ENCODE measurements at places on chromosomes 11 and 22. TPM values are rescaled to one million over a fixed set of nuclear protein-coding genes. Genes with fewer than 3 reads are reported as not detected.

IL10RA gene
- total RNA-seq: not detected

CALCA gene
- total RNA-seq: not detected

PCNX3 gene
- total RNA-seq: 27.1 TPM

MS4A1 gene
- total RNA-seq: not detected

OR8G1 gene
- total RNA-seq: not detected

BAIAP2L2 gene
- total RNA-seq: not detected

GRCh38 chr22:49961005-49961600 is 531 bp downstream of the PIM3 start:
- H3K36me3 ChIP-seq: peaks cover 21% of the 10 kb centered on the region
- no peaks in the 10 kb centered on the region for H3K27me3 ChIP-seq
- DNase-seq: no peak
- peaks cover 35% of the 10 kb centered on the region for H3K4me1 ChIP-seq
- H3K4me3 ChIP-seq: peak overlapping the region; percentile 64

DNA sequence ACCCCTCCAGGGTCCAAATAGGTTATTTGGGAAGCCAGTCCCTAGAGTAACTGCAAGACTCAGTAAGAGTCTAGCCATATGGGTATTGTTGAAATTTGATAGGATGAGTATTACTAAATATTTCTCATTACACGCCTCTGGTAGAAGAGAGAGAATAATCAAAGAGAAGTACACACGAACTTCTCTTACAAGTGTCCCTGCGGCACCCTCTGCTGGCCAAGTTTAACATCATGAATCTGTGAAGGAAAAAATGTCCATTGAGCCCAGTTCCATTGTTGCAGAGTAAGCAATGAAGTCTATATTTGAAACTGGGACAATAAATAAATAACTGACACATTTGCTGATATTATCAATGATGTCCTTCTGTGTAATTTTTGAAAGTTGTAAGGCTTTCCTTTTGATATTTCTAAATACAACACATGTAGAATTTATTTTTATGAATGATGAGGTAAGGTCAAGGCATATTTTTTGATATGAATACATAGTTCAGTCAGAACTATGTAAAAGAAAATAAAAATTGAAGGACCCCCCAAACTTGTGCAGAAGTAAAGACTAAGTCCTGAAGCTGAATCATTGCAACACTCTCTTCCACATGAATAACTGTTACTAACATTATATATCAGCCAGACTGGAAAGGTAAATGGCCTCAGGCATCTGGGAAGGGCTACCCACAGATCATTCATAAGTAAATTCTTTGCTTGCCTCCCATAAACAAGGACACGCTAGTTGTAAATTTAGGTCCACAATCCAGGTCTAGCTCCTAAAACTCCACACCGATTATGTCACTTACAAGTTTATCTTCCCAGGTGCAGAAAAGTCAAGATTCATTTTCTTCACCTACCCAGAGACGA is 10.0 kb downstream of the OR51L1 start:
- peak; percentile 73 for DNase-seq
- H3K27ac ChIP-seq: no peak overlapping the region
- no peaks in the 10 kb centered on the region for H3K36me3 ChIP-seq
- no peaks in the 10 kb centered on the region for H3K4me1 ChIP-seq
- no peak overlapping the region for H3K4me3 ChIP-seq

DNA sequence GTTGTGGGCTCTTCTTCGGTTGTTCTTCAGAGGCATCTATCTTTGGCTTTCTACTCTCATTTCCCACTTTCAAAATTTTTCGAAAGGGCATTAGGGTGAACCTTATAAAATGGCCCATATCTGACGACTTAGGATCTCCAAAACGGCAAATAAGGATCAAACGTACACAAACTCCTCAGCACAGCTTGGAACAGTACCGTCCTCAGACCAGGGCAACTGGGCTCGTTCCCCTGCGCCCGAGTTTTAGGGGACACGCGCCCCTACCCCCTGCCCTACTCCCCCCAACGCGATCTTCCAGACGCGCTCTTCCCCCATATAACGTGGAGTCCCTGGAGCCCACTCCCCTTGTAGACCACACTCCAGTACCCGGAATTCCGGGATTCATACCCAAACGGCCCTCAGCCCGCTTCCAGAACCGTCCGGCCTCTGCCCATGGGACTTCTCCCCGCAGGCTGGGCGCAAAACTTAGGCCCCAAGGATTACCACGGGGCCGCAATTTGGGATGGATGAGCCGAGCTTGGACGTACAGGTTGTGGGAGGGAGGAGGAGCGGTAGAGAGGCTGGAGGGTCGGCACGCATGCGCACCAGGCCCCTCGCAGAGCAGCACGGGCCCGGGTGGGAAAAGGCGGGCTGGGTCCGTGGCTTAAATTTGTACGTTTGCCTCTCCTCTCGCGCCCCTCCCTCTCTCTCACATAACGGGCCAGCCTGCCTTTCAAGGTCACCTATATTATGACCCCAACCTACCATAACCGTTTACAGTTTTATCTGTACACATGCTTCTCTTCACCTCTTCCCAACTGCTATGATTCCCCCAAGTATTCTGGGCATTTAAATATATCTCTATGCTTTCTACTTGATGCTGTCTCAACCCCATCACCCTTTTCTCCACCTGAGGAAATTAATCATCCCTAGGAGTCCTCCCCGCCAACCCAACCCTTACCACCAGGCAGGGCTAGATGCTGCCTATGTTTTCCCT is 3.4 kb downstream of the CCDC89 start:
- H3K27me3 ChIP-seq: no peaks in the 10 kb centered on the region
- DNase-seq: peak; percentile 79
- H3K36me3 ChIP-seq: no peaks in the 10 kb centered on the region
- H3K4me3 ChIP-seq: peak overlapping the region; percentile 55

DNA sequence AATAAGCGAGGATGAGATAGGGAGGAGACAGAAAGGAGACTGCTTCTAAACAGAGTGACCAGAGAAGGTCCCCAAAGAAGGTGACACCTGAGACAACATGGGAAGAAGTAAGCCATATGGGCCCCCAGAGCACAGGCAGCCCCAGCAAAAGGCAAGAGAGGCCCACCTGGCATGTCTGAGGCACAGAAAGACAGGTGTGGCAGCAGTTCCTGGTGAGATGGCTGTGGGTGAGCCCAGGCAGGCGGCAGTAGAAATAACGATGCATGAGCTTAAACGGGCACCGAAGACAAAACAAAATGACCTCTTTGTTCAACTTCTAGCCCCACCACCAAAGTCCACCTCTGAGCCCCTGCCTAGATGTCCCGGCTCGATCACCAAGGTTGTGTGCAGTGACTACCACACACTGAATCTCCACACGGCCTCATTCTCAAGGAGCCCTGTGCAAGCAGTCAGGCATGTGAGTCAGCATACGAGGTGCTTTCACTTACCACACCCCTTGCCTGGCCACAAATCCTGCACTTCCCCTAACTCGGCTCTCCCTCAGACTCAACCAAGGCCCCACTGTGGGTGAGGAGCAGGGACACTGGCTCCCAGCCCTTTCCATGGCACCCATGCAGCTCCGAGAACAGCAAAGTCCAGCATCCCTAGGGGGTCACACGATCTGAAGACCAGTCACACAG is 77.6 kb downstream of the PACSIN2 start:
- no peaks in the 10 kb centered on the region for H3K36me3 ChIP-seq
- H3K27ac ChIP-seq: no peak overlapping the region
- no peaks in the 10 kb centered on the region for H3K27me3 ChIP-seq
- peaks cover 30% of the 10 kb centered on the region for H3K4me1 ChIP-seq

GRCh38 chr11:117187428-117187798 is 8.9 kb downstream of the SIDT2 start:
- H3K36me3 ChIP-seq: no peaks in the 10 kb centered on the region
- no peak overlapping the region for H3K27ac ChIP-seq
- no peaks in the 10 kb centered on the region for H3K4me1 ChIP-seq

DNA sequence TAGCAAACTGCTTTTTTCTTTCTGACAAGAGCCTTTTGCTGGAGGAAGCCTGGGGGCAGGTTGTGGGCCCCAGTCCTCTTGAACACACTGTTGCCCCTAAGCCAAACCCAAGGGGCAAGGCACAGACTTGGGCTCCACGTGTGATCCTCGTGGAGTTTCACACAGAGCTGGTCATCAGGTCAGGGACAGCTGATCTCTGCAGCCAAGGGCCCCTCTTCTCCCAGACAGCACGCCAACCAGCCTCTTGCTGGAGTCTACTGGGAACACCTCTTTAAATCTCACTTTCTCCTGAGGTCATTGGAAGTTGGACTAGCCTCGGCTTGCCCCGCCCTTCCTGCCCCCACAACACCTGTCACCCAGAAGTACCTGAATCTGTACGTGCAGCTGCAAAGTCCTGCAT is 39.8 kb downstream of the C11orf58 start:
- DNase-seq: no peak
- no peak overlapping the region for H3K27ac ChIP-seq
- no peak overlapping the region for H3K4me3 ChIP-seq
- no peaks in the 10 kb centered on the region for H3K4me1 ChIP-seq

- H3K36me3 ChIP-seq: no peaks in the 10 kb centered on the region
- no peaks in the 10 kb centered on the region for H3K27me3 ChIP-seq
- DNase-seq: no peak
- no peaks in the 10 kb centered on the region for H3K4me1 ChIP-seq
These were observed 47.5 kb upstream of the C11orf87 start for GRCh38 chr11:109374441-109374840.

GRCh38 chr22:43296276-43296902 is 46.8 kb downstream of the SCUBE1 start:
- H3K36me3 ChIP-seq: no peaks in the 10 kb centered on the region
- H3K27me3 ChIP-seq: no peaks in the 10 kb centered on the region
- H3K4me3 ChIP-seq: no peak overlapping the region
- peaks cover 57% of the 10 kb centered on the region for H3K4me1 ChIP-seq

DNA sequence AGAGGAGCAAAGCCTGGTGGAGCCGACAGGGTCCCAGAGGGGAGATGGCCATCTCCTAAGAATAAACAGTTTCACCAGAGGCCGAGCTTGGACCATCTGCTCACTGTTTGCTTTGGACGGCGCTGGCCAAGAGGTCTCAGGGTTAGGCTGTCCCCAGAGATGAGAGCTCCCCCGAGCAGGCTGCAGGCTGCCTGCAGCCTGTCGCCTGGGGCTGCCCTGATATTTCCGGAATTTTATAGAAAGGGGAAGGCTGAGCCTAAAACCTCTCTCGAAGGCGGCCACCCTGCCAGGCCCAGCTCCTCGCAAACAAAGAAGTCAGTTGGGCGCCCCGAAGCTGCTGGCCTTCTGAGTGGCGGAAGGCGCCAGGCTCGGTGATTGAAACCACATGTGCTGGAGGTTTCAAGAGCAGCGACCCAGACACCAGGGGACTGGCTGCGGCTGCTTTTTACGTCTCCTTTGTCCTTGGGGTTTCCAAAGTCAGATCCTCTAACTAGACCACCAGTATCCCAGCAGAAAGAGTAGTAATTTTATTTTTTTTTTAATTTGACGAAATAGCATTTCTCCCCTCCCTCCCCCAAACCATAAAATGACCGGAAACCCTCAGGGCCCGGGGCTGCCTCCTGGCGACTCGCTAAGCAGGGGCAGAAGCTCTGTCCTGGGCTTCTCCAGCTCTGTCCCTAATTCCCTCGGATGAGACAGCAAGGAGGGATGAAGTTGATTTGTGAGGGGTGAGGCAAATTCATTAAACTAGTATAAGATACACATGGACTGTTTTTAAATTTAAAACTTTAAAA is 57.4 kb downstream of the CLMP start:
- H3K27me3 ChIP-seq: no peaks in the 10 kb centered on the region
- peak overlapping the region; percentile 27 for H3K4me3 ChIP-seq
- peak overlapping the region; percentile 89 for H3K27ac ChIP-seq
- peak; percentile 76 for DNase-seq
- H3K4me1 ChIP-seq: no peaks in the 10 kb centered on the region
- H3K36me3 ChIP-seq: no peaks in the 10 kb centered on the region

GRCh38 chr22:45775569-45776312 is 104.1 kb downstream of the ATXN10 start:
- H3K36me3 ChIP-seq: peaks cover 2% of the 10 kb centered on the region
- H3K4me1 ChIP-seq: no peaks in the 10 kb centered on the region
- no peak overlapping the region for H3K4me3 ChIP-seq
- H3K27ac ChIP-seq: no peak overlapping the region

GRCh38 chr22:33513388-33514338 is 406.6 kb downstream of the LARGE1 start:
- no peaks in the 10 kb centered on the region for H3K27me3 ChIP-seq
- H3K27ac ChIP-seq: no peak overlapping the region
- H3K4me1 ChIP-seq: no peaks in the 10 kb centered on the region
- no peak for DNase-seq
- no peak overlapping the region for H3K4me3 ChIP-seq

- DNase-seq: no peak
- no peak overlapping the region for H3K4me3 ChIP-seq
- H3K36me3 ChIP-seq: no peaks in the 10 kb centered on the region
- peaks cover 11% of the 10 kb centered on the region for H3K4me1 ChIP-seq
- H3K27ac ChIP-seq: no peak overlapping the region
These were observed 73.2 kb upstream of the CLDN5 start for GRCh38 chr22:19597399-19597735.

DNA sequence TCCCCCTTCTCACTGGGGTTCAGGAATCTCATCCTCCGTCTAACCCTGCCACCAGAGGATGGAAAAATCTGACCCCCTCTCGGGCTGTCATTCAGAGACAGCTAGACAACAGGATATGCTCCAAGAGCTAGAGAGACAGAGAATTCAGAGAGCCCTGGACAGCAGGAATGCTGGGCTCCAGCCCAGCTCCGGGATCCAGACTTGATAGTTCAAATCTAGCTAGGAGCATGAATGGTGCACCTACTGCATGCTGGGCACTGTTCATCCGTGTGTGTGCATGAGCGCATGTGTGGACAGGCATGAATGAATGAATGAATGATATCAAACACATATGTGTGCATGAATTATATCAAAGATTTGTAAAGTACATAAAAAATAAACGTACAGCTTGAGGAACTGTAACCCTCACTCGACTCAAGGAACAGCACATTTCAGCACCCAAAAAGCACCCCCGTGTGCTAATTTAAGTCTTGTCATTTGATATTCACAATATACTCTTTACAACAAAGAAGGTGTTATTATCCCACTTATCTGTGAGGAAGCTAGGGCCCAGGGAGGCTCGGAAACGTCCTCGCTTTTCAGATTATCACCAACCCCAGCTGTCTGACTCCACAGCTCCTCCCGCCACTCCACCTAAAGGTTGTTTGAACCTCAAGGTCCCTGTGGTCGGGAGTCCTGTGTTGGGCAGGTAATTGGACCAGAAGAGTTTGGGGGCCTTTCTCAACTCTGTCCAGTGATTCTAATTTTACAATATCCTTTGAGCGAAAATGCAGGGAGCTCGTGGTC is 640 bp upstream of the VSIG10L2 start:
- H3K4me3 ChIP-seq: no peak overlapping the region
- H3K36me3 ChIP-seq: no peaks in the 10 kb centered on the region
- H3K4me1 ChIP-seq: peaks cover 14% of the 10 kb centered on the region
- no peak for DNase-seq
- H3K27me3 ChIP-seq: no peaks in the 10 kb centered on the region
- no peak overlapping the region for H3K27ac ChIP-seq

GRCh38 chr11:78228467-78228866 is 39.7 kb downstream of the USP35 start:
- peak; percentile 81 for DNase-seq
- H3K27ac ChIP-seq: no peak overlapping the region
- H3K36me3 ChIP-seq: no peaks in the 10 kb centered on the region
- H3K27me3 ChIP-seq: no peaks in the 10 kb centered on the region
- no peaks in the 10 kb centered on the region for H3K4me1 ChIP-seq
